ENCODE measurements at places on chromosomes 3 and 15.

- no peak for DNase-seq
These were observed 27.9 kb downstream of the AADAC start for GRCh38 chr3:151841801-151842200.

DNA sequence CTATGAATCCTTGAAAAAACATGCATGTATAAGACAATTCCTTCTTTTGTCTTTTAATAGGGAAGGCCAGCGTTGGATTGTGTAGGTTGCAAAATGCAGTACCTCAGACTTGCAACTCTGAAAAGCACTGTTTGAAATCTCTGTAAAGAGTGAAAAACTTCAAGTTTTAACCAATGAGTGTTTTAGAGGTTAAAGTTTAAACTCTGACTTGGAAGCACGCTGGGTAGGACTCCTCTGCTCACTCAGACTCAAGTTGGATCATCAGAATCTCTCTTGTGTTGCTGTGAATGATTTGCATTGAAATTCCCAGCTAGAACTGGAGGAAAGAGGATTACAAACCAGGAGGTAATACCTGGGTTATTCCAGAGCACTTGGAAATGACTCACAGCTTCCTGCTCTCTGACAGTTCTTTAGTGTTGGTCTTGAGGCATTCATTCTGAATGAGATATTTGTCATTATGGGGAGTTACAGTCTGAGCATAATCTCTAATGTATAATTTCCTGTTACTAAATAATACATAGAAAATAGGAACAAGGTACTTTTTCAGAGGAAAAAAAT is 49.1 kb downstream of the PLS1 start:
- no peak for DNase-seq

DNA sequence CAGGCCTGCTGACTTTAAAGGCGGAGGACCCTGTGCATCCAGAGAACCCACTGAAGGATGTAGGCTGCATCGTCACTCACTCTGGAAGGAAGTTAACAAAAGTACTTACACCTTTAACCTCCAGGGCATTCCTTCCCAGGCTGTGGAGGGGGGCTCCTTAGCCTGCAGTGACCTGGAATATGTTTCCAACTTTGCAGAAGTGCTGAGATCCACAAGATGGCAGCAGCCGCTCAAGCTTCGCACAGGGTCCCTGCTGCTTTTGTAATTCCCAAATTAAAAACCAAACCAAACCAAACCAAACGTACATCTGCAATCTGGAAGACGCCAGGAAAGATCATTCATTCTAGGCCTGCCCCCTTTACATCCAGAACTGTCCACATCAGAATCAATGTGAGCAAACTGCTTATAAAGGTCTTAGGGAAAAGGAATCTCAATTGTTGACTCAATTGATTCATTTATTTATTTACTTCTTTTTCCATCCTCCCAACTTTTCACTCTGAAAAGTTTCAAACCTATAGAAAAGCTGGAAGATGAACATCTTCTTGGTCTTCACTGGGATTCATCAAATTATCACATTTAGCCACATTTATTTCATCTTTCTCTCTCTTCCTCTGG is 70.5 kb upstream of the KLHL25 start:
- DNase-seq = peak; percentile 18

DNA sequence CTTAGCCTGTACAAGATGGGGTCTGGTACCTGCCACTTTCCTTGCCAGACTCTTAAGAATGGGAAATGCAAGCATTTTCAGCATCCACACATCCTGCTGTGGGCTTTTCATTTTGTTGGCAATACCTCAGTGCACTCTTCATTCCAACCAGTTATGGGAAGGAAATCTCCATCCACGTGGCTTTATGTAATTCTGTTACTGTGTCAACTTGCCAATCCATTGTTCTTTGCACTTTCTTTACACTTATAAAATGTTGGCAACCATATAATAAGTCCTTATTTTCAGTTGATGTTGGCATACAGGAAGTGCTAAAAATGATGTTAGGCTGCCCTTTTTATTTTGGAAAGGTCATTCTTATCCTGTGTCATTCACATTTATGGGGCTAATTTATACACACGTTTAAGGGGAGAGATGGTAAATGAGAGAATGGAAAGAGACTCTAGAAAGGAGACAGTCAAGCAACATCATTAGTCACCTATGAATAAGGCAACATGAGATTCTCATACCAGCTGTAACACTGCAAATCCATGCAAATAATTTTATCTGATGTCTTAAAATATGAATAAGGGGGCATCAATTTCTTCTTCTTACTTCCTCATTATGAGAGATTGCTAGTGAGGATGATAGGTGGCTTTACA is 238.7 kb downstream of the CHST2 start:
- DNase-seq = no peak

DNA sequence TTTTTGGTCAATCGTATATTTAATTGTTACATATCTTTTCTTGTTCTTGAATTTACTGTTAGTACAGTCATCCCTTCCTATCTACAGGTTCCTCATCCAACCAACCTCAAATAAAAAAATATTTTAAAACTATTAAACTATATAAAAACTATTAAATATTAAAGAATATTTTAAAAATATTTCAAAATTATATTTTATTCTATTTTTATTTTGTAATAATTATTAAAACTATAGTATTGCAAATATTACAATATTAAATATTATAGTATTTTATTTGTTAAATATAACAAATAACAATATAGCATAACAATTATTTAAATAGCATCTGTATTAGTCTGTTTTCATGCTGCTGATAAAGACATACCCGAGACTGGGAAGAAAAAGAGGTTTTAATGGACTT is 357.9 kb upstream of the GOLIM4 start:
- no peak for DNase-seq

- no peak for DNase-seq
These were observed 34.5 kb downstream of the SLC6A20 start for GRCh38 chr3:45761831-45762230.

- DNase-seq = peak; percentile 58
These were observed 36.2 kb upstream of the ATOSA start for GRCh38 chr15:52715411-52715810.
